ENCODE measurements at places on chromosomes 4 and X.
A peak's percentile ranks its signal among the peaks of the same experiment; 100 is the strongest.

DNA sequence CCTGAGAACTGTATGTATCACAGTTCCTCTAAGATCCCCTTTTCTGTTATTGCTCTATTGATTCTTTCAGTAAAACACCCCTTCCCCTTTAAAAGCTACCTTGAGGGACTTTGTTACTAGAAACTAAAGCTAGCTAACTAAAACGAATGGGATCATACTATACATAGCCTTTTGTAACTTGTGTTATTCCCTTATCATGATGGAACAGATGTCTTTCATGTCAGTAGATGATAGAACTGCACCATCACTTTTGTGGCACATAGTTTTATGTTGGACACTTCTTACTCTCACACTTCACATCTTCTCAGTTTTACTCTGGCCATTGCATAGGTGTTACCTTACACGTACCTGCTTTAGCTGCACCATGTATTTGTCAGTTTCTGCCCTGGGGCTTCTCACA lies 46.6 kb upstream of the PGRMC2 start:
- DNase-seq: no peak

GRCh38 chr4:121126449-121127006 lies 37.6 kb downstream of the TNIP3 start:
- DNase-seq: no peak

DNA sequence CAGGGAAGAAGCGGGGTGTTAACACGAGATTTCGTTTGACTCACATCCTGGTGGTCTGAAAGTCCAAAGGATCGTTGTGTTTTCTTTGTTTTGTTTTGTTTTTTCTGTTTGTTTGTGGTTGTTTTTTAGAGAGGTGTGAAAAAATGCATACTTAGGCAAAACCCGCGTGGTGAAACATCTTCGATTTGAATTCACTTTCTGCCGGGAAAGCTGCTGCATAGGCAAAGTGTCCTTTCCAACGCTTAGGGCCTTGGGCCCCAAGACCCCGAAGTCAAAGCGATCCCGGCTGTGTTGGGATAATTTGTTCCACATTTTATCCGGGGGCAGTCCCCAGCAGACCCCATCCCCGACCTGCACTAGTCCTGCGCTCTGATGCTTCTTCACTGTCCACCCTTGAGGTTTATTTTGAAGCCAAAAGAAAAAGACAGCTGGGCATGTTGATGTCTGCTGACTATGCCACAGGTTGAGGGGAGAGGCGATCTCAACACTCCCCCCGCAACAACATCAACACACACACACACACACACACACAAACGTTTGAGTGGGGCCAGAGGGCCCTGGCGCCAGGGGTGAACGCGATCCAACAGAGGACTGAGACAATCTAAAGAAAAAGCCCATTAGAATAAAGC lies 2.0 kb downstream of the MSX1 start:
- no peak for DNase-seq

DNA sequence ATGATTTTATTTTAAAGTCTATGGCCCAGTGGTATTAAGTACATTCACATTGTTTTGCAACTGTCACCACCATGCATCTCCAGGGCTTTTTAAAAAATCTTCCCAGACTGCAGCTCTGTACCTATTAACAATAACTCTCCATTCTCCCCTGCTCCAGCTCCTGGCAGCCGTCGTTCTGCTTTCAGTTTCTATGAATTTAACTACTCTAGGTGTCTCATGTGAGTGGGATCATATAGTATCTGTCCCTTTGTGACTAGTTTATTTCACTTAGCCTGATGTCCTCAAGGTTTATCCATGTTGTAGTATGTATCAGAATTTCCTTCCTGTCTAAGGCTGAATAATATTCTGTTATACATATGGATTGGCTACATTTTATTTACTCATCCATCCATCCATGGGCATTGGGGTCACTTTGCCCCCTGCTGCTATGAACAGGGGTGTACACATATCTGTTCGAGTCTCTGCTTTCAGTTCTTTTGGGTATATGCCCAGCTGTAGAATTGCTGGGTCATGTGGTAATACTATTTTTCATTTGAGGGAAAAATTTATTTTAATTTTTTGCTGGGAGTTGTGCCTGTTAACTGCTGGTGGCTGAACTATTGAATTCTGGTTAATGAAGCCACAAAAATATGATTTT lies 131.3 kb downstream of the ARHGAP10 start:
- DNase-seq: no peak

DNA sequence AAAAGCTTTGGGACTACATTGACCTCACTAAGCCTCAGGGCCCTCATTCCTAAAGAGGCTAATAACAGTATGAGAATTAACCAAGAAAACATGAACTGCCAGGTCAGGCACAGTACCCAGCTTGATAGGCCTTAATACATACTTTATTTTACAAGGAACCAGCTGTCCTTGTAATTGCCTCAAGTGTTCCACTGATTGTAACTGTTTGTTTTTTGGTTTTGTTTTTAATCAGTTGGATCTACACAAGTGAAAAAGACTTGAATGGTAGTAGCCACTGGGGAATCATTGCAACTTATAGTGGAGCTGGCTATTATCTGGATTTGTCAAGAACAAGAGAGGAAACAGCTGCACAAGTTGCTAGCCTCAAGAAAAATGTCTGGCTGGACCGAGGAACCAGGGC lies 35.6 kb downstream of the PKD2 start:
- DNase-seq: no peak

- DNase-seq: no peak
Observed at GRCh38 chr4:29046781-29047180, 1673.4 kb upstream of the PCDH7 start.

GRCh38 chr4:157075811-157076577 lies at the start of gene GLRB:
Gene GLRB (plus strand): TSS chr4:157076150. CDS start chr4:157078025, 1,875 bp downstream.
- peak; percentile 30 for DNase-seq

DNA sequence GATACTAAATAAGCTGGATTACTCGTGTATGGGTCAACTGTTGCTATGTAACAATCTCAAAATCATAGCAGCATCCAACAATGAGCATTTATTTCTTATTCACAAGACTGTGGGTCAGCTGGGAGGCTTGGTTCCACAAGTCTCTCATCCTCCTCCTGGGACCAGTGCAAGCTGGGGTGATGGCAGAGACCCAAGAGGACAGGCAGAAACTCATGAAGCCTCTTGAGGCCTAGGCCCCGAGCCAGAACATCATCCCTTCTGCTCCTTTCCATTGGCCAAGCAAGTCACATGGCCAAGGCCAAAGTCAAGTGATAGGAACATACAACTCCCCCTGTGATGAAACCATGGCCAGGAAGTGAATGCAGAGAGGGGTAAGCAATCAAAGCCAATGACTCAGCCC lies 422.1 kb downstream of the BCOR start:
- DNase-seq: no peak

- DNase-seq: peak; percentile 11
Observed at GRCh38 chrX:84363663-84364062, 138.6 kb downstream of the HDX start.

GRCh38 chr4:10623241-10623640 lies 61.3 kb downstream of the CLNK start:
- DNase-seq: no peak

DNA sequence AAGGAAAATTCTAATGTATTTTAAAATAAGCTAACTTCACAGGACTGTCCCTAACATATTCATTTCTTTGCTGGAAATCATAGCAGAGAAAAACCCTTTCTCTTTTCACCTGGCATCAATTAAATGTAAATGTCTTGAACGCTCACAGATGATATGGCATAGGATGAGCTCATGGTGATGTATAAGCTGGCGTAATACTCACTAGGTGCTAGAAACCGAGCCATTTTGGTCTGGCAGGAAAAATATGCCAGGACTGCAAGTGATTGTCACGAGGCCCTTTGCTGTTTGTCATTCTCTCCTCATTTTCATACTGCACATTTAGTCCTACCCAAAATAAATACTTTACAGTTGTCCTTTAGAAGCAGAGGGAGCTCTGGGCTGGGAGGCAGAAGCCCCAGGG lies 222.7 kb upstream of the LNX1 start:
- DNase-seq: no peak

- DNase-seq: no peak
Observed at GRCh38 chr4:4720646-4721045, 138.8 kb upstream of the MSX1 start.

GRCh38 chr4:54268151-54268550 lies 39.1 kb downstream of the PDGFRA start:
- DNase-seq: no peak

- no peak for DNase-seq
Observed at GRCh38 chr4:8775751-8776355, 95.8 kb downstream of the HMX1 start.

DNA sequence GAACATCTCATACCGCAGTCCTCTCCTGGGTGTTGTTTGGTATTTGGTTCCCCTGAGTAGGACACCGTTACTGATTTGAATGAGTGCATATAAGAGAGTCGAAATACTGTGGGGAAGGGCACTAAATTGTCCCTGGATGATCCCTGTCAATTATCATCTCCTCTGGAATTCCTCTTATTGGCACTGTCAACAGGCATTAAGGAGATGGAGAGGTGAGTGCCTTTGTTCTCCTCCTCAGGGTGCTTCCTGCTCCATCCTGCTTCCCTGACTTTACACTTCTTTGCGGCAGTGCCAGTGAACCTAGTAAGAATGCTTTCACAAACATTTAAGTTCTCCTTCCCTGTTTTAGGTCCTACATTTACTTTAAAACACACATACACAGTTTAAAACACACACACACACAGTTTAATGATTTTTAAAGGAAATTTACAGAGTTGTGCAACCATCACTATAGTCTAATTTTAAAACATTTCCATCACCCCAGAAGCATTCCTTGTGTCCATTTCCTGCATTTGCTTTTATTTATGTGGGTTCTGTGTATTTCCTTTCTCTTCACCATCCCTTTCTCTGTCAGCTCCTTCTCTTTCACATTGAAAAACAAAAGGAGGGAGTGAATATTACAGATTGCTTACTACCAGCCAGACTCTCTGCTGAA lies 20.9 kb upstream of the ZRSR2 start:
- DNase-seq: no peak

GRCh38 chr4:38164346-38164745 lies 204.1 kb downstream of the PTTG2 start:
- no peak for DNase-seq

DNA sequence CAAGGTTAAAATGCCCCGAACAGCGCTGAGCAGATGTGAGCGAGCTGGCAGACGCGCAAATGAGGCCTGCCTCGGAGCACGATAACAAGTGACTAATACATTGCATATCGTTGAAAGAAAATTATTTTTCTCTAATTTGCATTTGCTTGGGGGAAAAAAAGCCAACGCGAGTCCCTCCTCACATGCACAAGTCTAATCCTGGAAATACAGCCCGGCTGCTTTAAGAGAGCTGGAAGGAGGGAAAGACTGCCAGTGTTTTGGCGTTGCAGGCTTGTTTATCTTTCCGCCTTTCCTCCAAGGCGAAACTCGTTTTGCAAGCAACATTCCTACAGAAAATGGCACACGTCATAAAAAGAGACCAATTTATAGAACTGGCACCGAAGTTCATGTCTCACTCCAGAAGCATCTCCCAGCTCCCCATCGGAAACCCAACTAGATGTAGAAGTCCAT lies 12.6 kb downstream of the BCOR start:
- no peak for DNase-seq

- no peak for DNase-seq
Observed at GRCh38 chrX:71650333-71650969, 16.9 kb upstream of the LOC101059915 start.

DNA sequence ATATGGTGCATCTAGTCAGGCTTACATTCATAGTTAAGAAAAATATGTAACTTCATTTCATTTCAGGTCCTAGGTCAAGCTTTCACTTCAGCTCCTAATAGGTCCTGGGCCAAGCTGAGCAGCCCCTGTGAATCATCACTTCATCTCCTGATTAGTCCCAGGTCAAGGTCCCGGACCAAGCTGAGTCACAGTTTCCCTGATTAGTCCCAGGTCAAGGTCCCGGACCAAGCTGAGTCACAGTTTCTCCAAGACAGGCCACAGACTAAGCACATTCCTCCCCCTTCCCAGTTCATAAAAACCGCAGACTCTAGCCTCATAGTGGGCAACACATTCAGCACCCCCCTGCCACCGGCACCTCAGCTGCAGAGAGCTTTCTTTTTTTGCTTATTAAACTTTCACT lies 1331.8 kb downstream of the PCDH19 start:
- DNase-seq: no peak

- DNase-seq: no peak
Observed at GRCh38 chr4:107755841-107756356, 35.9 kb upstream of the PAPSS1 start.

Data from NCI-H2081 (cell line).